ENCODE measurements at places on chromosomes 6 and 20.

GRCh38 chr20:19981031-19981451, 36.1 kb upstream of the NAA20 start:
- H3K4me1 ChIP-seq, result peaks cover 35% of the 10 kb centered on the region
- H3K36me3 ChIP-seq, result peaks cover 2% of the 10 kb centered on the region
- no peak for DNase-seq

GRCh38 chr6:37201726-37202125, 31.8 kb downstream of the PIM1 start:
- no peak overlapping the region for H3K27ac ChIP-seq
- no peaks in the 10 kb centered on the region for H3K27me3 ChIP-seq
- no peaks in the 10 kb centered on the region for H3K4me1 ChIP-seq
- H3K36me3 ChIP-seq, result no peaks in the 10 kb centered on the region

DNA sequence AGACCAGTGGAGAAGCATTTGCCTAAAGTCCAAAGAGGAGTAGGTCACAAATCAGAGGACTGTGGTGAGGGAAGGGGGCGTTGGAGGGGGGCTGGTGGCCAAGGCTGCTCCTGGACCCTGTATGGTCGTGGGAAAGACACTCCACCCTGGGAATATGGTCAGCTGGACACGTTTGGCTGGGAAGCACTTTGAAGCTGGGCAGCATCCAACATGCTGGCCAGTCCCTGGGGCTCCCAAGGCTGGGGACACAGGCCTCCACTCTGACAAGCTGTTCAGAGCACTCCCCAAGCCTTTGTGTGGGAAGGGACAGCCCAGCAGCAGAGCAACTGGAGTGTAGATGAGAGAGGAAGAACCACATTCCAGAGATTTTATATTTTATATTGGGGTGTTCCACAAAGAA, 203.2 kb downstream of the ANKRD60 start:
- no peaks in the 10 kb centered on the region for H3K36me3 ChIP-seq
- peaks cover 24% of the 10 kb centered on the region for H3K4me1 ChIP-seq
- DNase-seq, result no peak
- no peaks in the 10 kb centered on the region for H3K27me3 ChIP-seq

DNA sequence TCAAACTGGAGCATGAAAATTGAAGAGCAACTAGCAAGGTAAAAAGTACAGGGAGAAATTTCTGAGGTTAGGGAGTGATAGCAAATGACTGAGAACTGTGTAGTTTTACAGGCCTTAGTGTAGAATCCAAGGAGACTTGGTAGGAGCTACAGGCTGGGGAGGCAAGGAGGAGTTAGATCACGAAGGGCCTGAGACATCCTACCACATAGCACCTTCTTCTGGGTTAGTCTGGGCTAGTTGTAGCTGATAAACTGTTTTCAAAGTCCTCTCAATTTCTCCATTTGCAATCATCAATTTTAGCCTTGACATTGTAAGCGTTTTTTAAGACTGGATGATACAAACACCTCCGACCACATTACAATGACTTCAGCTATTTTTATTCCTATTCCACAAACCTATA, 209.7 kb downstream of the TMEM200A start:
- no peaks in the 10 kb centered on the region for H3K27me3 ChIP-seq
- H3K36me3 ChIP-seq, result no peaks in the 10 kb centered on the region
- no peak overlapping the region for H3K4me3 ChIP-seq
- no peaks in the 10 kb centered on the region for H3K4me1 ChIP-seq

GRCh38 chr20:46893877-46894578, 615 bp upstream of the EYA2 start:
- no peak for DNase-seq
- H3K4me3 ChIP-seq, result no peak overlapping the region
- peaks cover 28% of the 10 kb centered on the region for H3K27me3 ChIP-seq
- H3K36me3 ChIP-seq, result no peaks in the 10 kb centered on the region
- H3K4me1 ChIP-seq, result peaks cover 10% of the 10 kb centered on the region

DNA sequence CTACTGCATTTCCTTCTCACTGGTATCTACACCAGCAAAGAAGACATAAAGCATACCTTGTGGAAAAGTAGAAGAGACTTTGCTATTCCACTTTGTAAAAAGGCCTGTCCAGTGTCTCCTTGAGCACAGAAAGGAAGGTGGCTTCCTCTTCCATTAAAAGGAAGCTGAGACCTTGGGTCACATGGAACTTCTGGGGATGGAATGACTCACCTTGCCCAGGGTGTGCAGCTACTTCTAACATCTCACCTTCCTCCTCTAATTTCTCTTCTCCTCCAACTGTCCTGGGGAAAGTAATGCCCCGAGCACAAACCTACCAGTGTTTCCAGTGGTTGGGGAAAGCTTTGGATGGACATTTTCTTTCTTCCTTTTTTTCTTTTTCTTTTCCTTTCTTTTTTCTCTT, 848.8 kb upstream of the MAP3K7 start:
- no peaks in the 10 kb centered on the region for H3K36me3 ChIP-seq
- no peaks in the 10 kb centered on the region for H3K4me1 ChIP-seq
- no peak overlapping the region for H3K27ac ChIP-seq
- DNase-seq, result no peak

Measured in spinal cord (tissue), 10 donors.